NCI-H345 (cell line): ENCODE measurements at places on chromosomes 1 and 21.

DNA sequence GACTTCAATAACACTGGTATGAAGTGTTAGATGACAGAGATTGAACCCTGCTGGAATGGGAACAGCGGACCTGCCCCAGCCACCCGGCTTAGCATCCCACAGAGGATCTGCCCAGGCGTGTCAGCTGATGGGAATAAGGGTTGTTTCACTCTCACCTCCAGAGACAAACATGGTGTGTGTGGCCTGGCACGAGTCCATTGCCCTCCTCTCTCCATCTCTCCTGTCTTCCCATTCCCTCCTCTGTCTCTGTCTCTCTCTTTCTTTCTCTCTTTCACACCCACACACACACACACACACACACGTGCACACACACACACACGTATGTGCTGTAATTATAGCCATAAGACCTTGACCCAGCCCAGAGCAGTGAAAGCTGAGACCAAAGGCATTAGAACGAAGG is 200.2 kb downstream of the HIVEP3 start:
- DNase-seq, result no peak

DNA sequence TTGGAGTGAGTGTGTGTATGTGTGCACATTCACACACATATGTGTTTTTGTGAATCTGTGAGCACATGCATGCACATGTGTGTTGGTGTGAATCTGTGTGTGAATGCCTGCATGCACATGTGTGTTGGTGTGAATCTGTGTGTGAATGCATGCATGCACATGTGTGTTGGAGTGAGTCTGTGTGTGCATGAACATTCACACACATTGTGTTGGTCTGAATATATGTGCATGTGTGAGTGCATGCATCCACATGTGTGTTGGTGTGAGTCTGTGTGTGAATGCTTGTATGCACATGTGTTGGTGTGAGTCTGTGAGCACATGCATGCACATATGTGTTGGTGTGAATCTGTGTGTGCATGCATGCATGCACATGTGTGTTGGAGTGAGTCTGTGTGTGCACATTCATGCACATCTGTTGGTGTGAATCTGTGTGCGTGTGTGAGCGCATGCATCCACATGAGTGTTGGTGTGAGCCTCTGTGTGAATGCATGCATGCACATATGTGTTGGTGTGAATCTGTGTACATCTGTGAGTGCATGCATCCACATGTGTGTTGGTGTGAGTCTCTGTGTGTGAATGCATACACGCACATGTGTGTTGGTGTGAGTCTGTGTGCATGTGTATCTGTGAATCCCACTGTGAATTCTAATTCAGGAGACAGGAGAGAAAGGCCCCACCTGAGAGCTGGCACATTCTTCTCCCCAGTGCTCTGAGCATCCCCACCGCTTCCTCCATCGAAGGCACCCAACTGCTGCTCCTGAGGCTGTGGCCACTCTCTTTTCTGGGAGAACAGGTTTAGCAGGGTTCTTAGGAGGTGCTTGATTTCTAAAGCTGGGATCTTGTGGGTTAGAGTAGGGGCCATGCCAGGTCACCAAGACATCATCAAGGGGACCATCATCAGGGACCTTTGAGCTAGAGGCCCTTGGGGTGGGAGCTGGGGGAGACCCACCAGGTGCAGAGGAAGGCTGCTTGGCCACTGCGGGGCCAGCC is 117.5 kb upstream of the ARHGEF16 start:
- no peak for DNase-seq

DNA sequence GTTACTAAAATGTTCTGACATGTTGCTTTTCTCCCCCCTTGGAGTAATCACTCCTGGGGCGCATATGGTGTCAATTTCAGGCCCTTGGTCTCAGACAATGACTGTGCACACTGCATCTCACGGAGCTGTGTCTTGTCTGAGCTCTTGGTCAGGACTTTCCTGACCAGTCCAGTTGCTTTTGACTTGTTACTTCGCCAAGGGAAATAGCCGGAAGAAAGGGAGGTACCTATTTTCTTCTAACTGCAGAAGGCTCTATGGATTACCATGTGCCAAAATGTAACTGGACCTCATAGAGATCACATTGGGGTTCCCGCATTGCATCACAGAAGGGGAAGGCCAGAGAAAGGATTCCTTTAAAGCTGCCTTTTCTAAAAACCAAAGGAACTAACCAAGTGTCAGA is 68.6 kb downstream of the SPAG17 start:
- DNase-seq, result no peak

- DNase-seq, result no peak
Observed at GRCh38 chr1:175114996-175115395, 47.4 kb downstream of the TNN start.

- no peak for DNase-seq
Observed at GRCh38 chr21:32138658-32139057, 140.2 kb downstream of the MIS18A start.

- no peak for DNase-seq
Observed at GRCh38 chr1:38852780-38853179, 6.8 kb downstream of the RRAGC start.

DNA sequence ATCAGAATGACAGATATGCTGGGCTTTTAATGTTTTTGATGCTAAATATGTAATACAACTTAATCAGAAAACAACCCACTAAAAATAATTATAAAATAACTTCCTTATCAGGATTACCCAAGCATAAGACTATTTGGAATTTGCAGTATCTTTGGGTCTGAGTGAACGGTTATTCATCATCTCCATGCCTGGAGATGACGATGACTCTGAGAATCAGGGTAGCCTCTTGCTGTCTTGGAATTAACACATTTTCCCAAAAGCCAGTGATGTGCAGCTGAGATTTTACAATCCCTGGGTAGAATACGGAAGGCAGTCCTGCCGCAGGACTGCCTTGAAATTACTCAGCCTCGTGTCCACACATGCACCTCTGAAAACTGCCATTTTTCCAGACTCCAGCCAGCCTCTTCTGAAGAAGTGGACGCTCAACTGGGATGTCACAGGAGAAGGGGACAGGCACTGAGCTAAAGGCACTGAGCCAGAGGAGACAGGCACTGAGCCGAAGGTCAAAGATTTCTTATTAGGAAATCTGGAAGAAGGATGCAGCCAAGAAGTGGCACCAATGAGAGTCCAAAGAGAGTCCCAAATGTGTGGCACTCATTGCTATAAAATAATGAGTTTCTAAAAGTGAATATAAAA is 85.5 kb downstream of the PGBD5 start:
- DNase-seq, result no peak

- DNase-seq, result no peak
Observed at GRCh38 chr21:37153196-37153934, 80.3 kb downstream of the TTC3 start.

- no peak for DNase-seq
Observed at GRCh38 chr1:33836911-33837310, 27.0 kb upstream of the HMGB4 start.

- DNase-seq, result no peak
Observed at GRCh38 chr1:27074175-27074780, 61.6 kb upstream of the TENT5B start.

GRCh38 chr1:180588121-180588520 is 29.4 kb downstream of the OVAAL start:
- no peak for DNase-seq

- no peak for DNase-seq
Observed at GRCh38 chr21:37503848-37504467, 137.4 kb downstream of the DYRK1A start.

GRCh38 chr1:54976747-54977146 is 3.7 kb upstream of the TMEM61 start:
- peak; percentile 80 for DNase-seq

DNA sequence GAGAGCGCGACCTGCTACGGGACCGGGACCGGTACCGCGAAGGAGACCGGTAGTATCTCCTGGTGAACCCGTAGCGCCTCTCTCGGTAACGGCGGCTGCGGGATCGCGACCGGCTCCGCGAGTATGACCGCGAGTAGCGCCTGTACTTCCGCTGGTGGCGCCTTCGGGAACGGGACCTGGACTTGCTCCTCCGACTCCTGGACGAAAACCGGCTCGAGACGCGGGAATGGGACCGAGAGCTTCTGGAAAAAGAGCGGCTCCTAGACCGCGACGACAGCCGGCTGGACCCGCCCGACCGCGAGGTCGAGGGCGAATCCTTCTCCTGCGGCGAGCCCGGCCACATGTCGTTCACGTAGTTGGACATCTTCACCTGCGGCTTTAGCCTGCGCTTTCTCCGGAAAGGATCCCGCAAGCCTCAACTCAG is 642 bp downstream of the RSRP1 start:
- DNase-seq, result peak; percentile 36

- no peak for DNase-seq
Observed at GRCh38 chr1:59751801-59752200, 62.9 kb upstream of the HOOK1 start.

GRCh38 chr1:118739501-118739900 is 248.6 kb downstream of the TBX15 start:
- DNase-seq, result no peak

GRCh38 chr21:46018615-46019014 is 37.0 kb downstream of the COL6A1 start:
- DNase-seq, result no peak

DNA sequence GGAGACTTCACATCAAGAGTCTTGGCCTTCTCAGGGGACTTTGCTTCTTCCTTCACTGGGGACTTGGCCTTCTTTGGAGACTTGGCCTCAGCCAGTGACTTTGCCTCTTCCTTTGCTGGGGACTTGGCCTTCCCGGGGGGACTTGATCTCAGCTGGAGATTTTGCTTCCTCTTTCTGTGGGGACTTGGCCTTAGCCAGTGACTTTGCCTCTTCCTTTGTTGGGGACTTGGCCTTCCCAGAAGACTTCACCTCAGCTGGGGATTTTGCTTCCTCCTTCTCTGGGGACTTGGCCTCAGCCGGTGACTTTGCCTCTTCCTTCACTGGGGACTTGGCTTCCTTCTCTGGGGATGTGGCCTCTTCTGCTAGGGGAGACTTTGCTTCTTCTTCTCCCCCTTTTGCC is 13.5 kb upstream of the CD2 start:
- no peak for DNase-seq

DNA sequence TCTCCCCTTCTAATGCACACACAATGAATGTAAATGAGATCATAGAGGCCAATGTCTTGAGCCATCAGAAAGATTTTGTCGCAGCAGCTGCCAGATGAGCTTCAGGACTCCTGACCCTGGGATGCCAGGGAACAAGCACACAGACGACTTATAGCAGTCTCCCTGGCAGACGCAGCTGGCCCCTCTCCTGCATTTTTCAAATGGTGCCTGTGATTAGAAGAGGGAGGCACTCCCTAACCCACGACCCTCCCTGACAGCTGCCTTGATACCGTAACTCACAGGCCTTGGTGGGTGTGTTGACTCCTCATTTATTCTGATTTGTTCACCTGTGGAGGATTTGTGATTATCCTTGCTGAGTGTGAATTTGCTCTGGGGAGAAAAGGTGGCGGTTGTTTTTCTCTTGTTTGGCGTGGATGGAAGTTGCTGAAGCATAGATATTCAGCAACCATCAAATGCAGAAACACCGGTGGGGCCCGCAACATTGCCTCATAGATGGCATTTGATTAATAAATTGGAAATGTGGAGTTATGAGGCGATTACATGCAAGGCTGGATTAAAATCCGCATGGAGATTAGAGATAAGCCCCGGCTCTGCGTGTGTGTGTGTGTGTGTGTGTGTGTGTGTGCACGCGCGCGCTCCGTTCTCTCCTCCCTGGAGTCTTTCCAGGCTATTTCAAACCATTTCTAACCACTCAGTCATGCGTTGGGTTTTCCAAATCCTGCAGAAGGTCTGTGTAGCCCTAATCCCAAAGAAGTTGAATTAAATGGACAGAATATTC is 2.1 kb upstream of the RD3 start:
- DNase-seq, result no peak

DNA sequence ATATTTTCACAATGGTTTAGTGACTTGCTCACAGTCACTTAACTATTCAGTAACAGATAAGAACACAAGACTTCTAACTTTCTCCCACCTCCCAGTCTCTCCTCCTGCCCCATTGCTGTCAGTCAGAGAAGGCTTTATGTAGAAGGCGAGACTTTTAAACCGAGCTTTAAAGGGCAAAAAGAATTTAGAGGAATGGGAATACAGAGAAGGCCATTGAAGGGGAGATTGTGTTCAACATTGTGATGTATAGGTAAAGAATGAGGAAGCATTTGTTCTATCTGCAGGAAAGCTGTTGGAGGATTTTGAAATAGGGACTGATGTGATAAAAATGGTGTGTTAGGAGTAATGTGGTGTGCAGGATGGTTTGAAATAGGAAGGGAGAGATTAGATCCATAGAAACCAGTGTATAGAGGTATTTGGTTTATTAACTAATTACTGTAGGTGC is 7.3 kb downstream of the POU2F1 start:
- no peak for DNase-seq

DNA sequence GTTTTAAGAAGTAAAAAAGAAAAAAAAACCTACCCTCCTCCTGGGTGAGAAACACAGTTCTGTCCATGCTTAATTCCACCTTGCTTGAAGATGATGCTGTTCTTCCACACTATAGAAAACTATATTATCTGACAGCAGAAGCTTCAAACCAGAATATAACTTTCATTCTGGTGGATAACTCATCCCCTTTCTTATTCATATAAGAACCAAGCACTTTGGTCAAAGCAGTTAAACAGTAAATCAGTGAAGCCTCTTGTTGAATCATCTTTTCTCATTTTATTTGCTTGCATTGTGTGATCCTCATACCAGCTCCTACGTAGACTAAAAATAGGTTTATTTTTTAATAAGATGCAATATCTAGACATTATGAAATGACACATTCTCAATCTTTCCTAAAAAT is 36.7 kb upstream of the PRDX6 start:
- no peak for DNase-seq

DNA sequence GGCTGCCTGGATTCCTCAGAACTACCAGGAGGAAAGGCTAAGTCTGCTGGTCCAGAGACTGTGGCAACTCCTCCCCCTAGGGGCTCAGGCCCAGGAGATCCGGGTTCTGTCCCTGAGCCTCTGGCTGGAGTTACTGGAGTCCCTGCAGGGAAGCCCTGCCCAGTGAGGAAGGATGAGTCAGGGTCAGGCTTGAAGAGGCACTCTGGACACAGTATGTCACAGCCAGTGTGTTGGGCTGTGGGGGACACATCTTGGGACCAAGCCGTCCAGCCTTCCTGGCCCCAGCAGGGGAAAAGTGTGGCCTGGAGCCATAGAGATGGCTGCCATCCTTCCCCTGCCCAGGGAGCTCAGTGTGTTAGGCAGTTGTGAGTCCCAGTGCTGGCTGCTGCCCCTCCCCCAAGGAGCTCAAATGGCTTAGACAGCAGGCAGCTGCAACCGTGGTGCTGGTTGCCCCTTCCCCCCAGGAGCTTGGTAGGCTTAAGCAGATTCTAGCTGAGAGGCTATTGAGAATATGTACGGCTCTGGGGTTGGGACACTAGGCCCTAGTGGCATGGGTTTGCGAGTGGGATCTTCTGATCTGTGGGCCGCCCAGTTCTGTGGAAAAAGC is 28.2 kb upstream of the RABGAP1L start:
- DNase-seq, result no peak
